Activated CD8-positive, alpha-beta memory T cell treated with anti-CD3 and anti-CD28 coated beads for 1 hour (primary cell): ENCODE measurements at places on chromosomes 7 and 10.

DNA sequence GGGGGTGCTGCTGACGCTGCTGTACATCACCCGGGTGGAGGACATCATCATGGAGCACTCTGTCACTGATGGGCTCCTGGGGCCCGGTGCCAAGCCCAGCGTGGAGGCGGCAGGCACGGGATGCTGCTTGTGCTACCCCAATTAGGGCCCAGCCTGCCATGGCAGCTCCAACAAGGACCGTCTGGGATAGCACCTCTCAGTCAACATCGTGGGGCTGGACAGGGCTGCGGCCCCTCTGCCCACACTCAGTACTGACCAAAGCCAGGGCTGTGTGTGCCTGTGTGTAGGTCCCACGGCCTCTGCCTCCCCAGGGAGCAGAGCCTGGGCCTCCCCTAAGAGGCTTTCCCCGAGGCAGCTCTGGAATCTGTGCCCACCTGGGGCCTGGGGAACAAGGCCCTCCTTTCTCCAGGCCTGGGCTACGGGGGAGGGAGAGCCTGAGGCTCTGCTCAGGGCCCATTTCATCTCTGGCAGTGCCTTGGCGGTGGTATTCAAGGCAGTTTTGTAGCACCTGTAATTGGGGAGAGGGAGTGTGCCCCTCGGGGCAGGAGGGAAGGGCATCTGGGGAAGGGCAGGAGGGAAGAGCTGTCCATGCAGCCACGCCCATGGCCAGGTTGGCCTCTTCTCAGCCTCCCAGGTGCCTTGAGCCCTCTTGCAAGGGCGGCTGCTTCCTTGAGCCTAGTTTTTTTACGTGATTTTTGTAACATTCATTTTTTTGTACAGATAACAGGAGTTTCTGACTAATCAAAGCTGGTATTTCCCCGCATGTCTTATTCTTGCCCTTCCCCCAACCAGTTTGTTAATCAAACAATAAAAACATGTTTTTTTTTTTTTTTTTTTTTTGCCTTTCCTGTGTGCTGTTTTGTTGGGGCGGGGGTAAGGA is 55.8 kb downstream of the TSPAN15 start:
- no peak for DNase-seq

DNA sequence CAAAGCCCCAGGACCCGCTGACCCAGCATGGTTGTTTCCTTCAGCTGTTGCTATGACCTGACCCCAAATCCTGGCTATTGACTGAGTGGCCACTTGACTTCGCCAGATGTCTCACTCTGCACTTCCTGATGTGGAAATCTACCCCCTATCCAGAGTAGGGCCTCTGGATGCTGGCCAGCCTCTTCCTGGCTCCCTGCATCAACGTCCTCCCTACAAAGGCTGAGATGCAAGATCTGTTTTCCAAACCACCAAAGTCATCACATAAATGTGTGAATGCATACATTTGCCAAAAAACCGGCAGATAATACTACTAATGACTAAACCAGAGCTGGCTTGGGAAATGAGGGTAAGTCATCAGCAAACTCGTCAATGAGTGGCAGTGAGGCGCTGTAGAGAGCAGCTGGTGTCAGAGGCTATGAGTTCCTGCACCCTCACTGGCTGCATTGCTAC is 70.4 kb downstream of the PYROXD2 start:
- DNase-seq: no peak

DNA sequence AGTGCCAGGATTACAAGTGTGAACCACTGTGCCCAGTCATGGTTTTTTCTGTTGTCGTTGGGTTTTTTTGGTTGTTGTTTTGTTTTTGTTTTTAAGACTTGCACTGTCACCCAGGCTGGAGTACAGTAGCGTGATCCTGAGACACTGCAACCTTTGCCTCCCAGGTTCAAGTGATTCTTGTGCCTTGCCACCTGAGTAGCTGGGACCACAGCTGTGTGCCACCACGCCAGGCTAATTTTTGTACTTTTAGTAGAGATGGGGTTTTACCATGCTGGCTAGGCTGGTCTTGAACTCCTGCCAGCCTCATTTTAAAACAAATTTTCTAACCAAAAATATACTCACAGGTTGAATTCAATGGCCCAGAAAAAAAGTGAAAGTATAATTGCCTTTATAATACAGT is 174.1 kb downstream of the AHR start:
- DNase-seq: no peak

DNA sequence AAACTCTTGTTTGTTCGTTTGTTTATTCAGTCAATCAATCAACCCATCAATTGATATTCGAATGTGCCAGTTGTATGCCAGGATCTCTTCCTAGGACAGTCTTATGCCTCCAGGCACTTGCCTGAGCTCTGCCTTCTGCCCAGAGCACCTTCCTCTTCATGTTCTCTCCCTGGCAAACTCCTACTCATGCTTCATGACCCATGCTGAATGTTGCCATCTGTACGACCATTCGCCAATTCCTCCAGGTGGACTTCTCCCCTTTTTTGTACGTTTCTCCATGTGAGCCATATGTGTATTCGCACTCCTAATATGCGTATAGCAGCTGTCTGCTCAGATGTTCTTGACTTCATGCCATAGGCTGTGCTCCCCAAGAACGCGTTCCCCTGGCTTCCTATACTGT is 142.7 kb downstream of the C10orf105 start:
- DNase-seq: no peak

GRCh38 chr7:49243521-49243920 is 319.2 kb downstream of the CDC14C start:
- DNase-seq: no peak

DNA sequence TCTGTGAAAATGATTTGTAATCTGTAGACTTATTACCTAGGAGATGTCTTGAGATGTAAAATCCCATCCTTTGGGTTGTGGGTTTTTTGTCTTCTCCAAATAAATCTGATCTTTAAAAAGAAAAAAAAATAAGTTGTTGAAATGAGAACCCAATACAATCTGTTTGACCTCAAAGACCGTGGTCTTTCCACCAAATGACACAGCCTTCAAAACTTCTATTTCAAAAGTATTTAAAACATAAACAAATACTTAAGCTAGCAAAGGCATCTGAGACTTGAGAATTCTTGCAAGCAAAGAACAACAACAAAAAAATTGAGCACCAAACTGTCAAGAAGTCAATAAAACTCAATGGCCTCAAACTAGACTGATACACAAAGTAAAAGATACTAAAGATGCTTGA is 67.9 kb upstream of the HECW1 start:
- no peak for DNase-seq

- DNase-seq: no peak
Measured at GRCh38 chr7:45086331-45087065, 2.3 kb downstream of the NACAD start.

GRCh38 chr7:148708026-148708885 is 9.6 kb downstream of the CUL1 start:
- DNase-seq: no peak

DNA sequence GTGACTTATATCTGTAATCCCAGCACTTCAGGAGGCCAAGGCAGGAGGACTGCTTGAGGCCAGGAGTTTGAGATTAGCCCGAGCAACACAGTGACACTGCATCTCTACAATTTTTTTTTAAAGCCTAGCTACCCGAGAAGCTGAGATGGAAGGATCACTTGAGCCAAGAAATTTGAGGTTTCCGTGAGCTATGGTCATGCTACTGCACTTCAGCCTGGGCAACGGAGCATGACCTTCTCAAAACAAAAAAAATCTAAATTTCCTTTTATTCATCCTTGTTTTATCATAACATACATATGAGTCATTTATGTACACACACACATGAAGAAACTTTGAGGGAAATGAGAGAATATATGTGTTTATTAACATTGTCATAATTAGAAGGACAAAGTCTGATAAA is 277.5 kb upstream of the MAGI2 start:
- DNase-seq: no peak

GRCh38 chr10:44058259-44058658 is 326.6 kb downstream of the CXCL12 start:
- DNase-seq: no peak

- no peak for DNase-seq
Measured at GRCh38 chr10:126114884-126115555, 218.7 kb downstream of the FANK1 start.

DNA sequence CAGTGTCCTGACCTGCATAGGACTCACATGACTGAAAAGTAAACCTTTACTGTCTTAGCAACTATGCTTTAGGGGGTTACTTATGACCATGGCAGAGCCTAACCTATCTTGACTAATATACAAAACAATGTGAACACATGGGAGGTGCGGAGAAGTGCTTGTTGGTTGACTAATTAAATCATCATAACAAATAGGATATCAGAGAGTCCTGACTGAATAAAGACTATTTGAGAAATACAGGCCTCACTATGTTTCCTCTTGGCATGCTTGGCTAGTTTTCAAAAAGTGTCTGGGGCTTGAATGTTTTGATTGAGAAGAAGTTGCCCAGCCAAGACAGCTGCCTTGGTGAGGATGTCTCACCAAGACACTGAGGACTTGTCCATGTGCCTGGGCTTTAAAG is 104.4 kb upstream of the PHYHIPL start:
- DNase-seq: no peak

GRCh38 chr7:138890499-138891445 is 90.4 kb downstream of the KIAA1549 start:
- no peak for DNase-seq

GRCh38 chr7:33075818-33076518 is 13.4 kb upstream of the NT5C3A start:
- no peak for DNase-seq

DNA sequence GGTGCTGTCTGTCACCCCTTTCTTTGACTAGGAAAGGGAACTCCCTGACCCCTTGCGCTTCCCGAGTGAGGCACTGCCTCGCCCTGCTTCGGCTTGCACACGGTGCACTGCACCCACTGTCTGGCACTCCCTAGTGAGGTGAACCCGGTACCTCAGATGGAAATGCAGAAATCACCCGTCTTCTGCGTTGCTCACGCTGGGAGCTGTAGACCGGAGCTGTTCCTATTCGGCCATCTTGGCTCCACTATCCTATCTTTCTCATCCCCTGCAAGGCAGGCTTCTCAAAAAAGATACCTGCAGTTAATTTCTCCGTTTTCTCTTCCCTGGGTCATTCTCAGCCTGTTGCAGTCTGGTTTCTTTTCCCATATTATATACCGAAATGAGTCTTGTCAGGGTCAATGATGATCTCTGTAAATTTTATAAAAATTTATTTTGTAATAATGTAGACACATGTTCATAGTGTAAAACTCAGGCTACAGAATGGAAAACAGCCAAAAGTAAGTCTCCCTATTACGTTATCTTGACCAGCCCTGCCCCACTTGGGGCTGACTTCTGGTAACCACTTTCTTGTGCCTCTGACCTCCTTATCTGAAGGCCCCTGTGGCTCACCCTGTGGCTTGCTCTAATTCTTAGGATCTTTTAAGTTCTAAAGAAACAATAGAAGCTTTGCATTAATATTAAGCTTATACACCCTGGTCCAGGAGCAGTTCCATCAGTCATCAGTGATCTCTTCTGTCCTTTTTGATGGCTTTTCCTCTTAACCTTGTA is 20.7 kb downstream of the BLVRA start:
- no peak for DNase-seq

DNA sequence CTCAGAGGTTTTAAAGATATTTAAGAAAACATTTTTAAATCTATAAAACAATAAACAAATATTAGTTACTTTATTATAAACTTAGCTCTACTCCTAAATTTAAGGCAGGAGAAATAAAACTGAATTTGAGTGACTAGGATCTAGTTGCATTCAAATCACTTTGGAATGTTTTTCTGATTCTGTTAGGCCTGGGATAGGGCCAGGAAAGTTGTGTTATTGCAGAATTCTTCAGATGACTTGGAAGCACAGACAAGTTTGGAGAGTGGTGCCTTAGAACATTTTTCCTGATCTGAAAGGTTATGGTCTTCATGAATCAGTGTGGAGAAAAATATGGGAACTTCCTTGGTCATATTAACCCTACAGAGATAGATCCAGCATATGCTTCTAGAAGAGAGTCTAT is 15.6 kb upstream of the SLC25A13 start:
- no peak for DNase-seq

DNA sequence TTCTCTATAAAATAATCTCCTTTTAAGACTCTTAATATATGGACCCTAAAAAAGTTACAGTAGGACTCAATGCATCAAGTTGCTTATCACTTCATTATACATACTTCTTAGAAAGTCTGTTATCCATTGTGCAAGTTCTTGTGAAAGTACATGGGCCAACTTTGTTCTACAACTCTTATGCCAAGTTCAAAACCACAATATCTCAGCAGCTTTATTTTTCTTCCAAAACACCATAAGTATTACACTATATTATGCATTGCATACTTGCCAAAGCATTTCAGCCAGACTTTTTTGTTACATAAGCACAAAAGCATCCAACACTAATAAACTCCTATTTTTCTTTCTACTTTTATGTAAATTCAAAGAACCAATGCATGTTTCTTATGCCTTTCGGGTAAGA is 94.4 kb downstream of the AHR start:
- no peak for DNase-seq

DNA sequence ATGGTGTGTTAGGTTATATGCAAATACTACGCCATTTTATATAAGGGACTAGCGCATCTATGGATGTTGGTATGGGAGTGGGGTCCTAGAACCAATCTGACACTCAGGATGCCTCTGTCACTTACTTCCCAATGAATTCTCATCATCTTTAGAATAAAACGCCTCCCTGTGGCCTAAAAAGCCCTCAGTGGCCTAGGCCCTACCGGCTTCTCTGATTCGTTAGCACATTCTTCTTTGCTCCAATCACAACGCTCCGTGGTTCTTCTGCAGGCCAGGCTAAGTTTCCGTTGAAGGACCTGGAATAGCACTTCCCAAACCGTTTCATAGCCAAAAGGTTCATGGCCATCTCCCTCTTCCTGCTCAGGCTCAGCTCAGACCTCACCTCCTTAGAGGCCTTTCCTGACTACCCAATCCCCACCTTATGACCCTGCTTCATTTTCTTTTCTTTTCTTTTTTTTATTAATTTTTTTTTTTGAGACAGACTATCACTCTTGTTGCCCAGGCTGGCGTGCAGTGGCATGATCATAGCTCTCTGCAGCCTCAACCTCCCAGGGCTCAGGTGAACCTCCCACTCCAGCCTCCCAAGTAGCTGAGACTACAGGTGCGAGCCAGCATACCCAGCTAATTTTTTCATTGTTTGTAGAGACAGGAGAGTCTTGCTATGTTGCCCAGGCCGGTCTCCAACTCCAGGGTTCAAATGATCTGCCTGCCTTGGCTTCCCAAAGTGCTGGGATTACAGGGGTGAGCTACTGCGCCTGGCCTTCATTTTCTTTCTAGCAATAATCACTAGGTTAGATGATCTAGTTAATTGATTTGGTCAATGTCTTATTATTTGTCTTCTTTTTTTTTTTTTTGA is 24.5 kb upstream of the YWHAG start:
- no peak for DNase-seq
